ENCODE measurements at places on chromosomes 3 and 15. TPM values are rescaled to one million over a fixed set of nuclear protein-coding genes. Genes with fewer than 3 reads are reported as not detected.

Gene WNT5A
- 36.4 TPM for total RNA-seq

Gene DNAJA4
- total RNA-seq: 3.4 TPM

Gene TMEM40
- total RNA-seq: not detected

Gene THBS1
- 5,888 TPM for total RNA-seq

Gene CD80
- total RNA-seq: not detected

Gene SLC22A14
- total RNA-seq: 0.28 TPM

Data from regular cardiac myocyte (primary cell).